ENCODE measurements at places on chromosomes 13 and 19.

DNA sequence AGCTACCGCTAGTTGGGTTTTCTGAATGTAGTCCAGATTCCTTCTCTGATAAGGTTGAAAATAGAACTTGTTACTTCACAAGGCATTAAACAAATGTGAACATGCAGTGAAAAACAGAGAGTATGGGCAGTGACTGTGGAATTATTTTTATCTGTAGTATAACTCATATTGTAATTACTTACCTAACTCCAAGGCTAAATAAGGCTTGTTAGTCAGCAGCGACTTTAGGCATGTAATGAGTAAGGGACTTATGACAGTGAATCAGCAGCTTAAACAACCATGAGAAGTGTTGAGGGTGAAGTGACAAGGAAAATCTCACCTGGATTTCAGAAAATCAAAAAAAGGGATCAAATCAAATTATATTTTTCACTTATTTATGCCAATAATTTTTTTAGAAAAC is 1719.5 kb upstream of the MIR17HG start:
- DNase-seq: no peak

DNA sequence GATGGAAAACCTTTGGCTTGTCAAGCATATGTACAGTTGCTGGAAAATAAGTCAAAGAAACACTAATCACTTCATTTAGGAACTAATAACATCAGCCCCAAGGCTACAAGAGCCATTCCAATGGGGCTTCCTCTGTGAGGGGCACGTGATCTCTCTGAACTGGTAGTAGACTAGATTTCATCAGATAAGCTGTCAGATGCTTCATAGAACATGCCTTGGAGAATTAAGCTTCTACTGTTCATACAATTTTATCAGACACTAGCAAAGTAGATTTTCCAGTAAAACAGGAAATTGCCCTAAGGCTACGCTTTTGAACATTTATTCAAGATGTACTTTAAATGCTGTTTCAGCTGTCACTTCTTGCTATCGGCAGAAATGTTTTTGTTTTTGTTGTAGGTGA is 107.8 kb downstream of the EDNRB start:
- DNase-seq: peak; percentile 18

DNA sequence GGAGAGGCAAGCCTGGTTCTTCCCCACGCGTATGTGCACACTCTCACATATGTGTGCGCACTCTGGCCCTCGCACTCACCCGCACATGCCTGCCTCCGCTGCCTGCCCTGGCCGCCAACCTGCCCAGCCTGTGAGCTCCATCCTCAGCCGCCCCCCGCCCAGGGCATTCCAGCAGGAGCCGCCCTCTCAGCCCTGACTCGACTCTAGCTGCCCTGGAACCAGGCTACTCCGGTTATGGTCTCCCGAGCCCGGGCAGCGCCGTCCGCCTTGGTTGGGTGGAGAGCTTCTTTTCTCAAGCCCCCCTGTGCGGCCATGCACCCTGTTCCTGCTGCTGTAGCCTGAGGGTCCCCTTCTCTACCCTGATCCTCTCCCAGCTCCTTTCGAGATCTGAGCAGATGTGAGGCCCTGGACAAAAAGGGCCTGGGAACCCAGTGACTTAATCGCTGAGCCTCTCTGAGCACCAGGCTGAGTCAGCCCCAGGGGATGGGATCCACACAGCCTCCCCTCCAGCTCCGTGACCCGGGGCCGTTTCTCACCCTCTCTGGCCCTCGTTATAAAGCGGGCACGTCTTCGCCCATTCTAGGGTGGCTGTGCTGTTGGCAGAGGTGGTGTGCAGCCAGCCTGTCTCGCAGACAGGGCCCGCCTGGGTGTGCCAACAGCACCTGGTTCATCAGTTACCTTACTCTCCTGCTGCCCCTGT is 191.5 kb downstream of the TEX29 start:
- no peak for DNase-seq

DNA sequence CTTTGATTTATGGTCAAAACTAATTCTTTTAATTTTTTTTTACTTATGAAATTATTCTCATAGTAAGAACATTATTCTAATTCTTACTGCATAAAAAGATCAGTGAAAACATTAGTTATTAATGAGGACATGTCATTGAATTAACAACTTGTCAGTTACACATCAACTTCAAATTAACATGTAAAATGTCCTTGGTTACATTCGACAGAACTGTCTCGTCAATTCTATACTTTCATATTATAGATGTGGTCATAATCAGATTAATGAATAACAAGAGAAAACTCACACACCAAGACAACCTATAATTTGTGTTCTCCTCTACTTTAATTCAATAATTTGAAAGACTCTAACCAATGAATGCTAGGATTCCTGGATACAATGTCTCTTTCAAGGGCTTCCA is 66.7 kb downstream of the KATNAL1 start:
- DNase-seq: no peak

GRCh38 chr19:30111021-30111855 is 169.2 kb downstream of the URI1 start:
- DNase-seq: peak; percentile 83

DNA sequence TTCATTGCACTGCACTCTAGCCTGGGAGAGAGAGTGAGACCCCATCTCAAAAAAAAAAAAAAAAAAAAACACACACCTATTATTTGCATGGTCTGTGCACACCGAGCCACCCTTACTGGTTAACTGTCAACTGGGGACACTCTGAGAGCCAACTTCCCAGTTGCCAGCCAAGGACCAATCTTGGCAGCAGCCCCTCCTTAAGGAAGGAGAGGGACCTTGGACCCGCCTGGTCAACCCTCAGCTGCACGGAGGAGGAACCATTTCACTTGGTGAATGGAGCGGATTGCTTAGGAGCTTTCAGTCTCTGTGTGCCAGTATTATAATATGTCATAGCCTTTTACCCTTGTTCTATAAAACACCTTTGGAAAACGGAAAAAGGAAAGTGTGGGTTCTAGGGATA is 24.9 kb downstream of the MICOS13 start:
- no peak for DNase-seq

DNA sequence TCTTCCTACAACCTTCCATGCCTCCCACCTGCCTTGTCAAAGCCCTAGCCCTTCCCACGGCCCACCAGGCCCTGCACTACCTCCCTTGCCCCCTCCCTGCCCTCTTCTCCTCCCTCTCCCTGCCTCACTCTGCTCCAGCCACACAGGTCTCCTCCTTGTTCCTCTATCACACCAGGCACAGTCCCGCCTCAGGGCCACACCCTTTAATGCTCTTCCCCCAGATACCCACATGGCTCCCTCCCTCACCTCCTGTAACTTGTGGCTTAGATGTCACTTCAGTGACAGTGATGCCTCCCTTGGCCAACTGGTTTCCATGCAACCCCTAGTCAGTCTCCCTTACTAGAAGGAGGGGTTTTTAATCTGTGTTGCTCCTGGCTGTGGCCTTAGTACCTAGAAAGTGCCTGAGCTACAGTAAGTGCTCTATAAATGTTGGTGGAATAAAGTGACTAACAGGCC is 1.3 kb downstream of the SIRT6 start:
- no peak for DNase-seq

DNA sequence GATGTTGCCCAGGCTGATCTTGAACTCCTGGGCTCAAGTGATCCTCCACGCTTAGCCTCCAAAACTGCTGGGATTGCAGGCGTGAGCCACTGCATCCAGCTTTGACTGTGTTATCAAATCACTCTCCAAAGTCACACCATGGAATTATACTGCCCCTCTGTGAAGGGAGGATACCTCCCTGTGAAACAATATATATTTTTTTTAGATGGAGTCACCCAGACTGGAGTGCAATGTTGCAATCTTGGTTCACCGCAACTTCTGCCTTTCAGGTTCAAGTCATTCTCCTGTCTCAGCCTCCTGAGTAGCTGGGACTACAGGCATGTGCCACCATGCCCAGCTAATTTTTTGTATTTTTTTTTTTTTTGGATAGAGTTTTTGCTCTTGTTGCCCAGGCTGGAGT is 7.7 kb downstream of the TYK2 start:
- no peak for DNase-seq

- DNase-seq: no peak
Observed at GRCh38 chr19:41708481-41708880, at the start of gene CEACAM5. Gene CEACAM5 (plus strand): TSS chr19:41708626. CDS start chr19:41708732, 106 bp downstream.

DNA sequence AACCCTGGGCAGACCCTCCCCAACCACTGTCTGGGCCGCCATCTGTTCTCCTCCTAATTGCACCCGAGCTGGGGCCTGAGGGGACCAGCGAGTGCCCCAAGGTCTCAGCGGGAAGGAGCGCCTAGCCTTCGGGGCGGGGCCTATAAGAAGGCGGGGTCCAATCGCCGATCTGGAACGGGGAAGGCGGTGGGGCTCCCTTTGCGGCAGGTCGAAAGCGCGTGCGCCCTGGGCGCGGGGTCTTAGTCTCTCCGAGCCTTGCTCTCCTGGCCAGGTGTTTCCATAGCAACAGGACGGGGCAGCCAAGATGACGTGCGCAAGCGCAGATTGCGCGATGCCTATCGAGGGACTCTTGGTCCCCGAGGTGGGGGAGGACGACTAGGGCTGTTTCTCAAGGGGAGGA is 2.8 kb downstream of the MAST1 start:
- no peak for DNase-seq

- DNase-seq: peak; percentile 30
Observed at GRCh38 chr19:10603084-10603872, 16.2 kb upstream of the AP1M2 start.

- no peak for DNase-seq
Observed at GRCh38 chr19:9996541-9996940, 13.8 kb downstream of the COL5A3 start.

DNA sequence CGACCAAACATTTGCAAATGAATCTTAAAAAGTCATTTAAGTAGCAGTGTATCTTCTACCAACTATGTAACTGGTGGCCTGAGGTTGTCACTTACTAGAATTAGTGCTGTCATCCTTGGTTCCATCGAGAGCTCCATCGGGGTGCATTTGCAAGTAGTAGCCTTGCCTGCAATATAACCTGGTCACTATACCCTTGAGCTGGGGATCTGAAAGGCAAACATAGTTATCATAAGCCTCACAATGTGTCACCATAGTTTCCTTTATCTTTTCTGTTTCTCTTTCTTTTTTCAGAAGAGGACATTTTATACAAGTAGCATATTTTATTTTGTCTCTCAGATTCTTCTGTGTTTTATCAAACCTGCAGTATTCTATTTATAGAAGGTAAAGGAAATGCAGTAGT is 422.6 kb downstream of the ITGBL1 start:
- no peak for DNase-seq

DNA sequence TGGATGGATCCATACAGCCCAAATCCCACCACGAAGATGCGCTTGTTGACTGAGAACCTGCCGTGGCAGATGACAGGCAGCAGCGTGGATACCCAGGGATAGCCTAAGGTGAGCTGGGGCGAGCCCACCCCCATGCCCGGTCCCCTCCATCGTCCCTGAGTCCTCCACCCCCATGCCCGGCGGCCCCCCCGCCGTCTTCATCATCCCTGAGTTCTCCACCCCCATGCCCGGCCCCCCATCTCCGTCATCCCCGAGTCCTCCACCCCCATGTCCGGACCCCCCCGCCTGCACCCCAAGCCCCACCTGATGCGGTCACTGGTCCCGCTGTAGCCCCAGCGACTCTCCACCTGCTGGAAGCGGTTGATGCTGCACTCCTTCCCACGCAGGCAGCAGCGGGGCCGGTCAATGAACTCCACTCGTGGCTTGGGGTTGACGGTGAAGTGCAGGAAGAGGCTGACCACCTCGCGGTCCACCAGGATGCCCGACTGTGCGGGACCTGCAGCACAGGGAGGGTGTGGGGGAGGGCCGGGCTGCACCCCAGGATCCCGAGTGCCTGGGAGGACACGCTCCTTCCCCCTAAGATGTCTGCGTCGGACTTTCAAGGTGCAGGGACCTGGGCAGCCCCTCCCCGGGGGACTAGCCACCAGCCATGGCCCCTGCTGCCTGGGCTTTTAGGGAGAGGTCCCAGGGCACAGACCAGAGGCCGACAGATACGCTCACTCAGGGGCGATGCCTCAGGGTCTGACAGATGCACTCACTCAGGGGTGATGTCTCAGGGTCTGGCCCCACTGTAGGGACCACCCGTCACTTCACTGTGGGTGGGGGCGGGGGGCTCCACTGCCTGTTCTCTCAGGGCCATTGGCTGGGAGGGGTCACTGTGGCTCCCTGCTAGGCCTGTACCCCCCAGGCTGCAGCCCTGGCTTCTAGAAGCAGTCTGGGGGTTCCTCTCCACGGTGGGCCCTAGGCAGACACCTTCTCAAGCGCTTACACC is 28.0 kb downstream of the BTBD2 start:
- no peak for DNase-seq

DNA sequence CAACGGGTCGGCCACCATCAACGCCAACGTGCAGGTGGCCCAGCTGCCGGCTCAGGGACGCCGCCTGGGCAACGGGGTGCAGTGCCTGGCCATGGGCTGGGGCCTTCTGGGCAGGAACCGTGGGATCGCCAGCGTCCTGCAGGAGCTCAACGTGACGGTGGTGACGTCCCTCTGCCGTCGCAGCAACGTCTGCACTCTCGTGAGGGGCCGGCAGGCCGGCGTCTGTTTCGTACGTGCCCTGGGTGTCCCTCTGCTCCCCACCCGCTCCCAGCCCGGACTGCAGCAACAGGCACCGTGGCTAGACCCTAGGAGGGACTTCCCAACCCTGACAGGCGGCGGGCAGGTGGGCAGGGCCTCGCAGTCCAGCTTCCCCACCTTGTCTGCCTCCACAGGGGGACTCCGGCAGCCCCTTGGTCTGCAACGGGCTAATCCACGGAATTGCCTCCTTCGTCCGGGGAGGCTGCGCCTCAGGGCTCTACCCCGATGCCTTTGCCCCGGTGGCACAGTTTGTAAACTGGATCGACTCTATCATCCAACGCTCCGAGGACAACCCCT is 3.5 kb downstream of the ELANE start:
- DNase-seq: no peak

DNA sequence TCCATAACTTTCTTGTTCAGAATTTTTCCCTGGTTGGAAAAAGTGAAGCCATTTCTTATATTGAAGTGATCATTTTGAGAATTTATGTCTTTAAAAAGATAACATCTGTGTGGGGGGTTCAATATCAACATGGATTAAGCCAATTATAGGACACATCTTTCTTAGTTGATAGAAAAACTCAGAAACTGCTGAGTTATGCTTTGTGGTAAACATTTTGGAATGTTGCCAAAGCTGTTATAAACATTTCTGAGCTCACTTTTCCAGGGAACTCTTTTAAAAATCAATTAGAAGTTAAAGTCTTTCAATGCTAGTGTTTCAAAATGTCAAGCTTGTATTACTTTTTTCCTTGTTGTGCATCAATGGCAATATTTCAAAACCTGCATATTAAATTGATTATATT is 248.8 kb downstream of the DACH1 start:
- no peak for DNase-seq

GRCh38 chr13:65670014-65670625 is 1560.0 kb downstream of the PCDH9 start:
- DNase-seq: no peak

- no peak for DNase-seq
Observed at GRCh38 chr13:60645676-60646075, 248.7 kb downstream of the TDRD3 start.

- DNase-seq: no peak
Observed at GRCh38 chr13:110463871-110464510, 97.5 kb downstream of the RAB20 start.
